ENCODE measurements at places on chromosomes 5 and 9.

DNA sequence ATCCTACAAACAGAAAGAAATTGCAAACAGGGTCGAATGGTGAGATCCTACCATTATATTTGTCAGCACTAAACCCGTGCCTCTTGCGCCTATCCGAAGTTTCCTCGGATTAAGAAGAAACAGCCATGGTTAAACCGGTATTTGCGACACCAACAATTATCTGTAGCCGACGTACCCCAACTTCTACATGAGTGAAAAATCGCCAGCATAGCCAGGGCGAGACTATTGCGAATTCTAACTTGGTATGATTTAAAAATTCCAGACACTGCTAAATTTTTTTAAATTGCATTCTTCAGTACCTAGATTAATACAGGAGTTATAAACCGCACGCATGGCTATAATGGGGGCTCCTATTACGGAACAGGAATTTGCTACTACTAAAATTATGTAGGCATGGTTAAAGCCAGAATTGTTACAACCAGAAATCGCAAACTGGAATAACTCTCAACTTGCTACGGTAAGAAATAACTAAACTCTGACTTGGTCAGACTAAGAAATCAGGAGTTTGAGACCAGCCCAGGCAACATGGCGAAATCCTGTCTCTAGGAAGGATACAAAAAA lies 25.3 kb upstream of the ANXA2R start:
- DNase-seq: no peak

DNA sequence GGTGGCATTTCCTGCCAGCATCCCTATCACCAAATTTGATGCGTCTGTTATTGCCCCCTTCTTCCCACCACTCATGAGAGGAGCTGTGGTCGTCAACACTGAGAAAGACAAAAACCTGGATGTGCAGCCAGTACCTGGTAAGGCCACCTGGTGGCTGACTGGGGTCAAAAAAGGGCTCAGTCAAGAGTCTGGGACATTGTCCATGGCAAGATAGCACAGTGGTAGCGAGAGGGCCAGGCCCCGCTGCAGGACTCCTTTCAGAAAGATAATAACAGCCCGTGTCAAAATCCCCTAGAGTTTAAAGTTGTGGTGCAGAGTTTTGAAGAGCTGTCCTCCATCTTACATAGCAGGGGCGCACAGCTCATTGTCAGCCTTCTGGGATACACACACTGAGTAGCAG lies 40.8 kb downstream of the CSF1R start:
- DNase-seq: no peak

DNA sequence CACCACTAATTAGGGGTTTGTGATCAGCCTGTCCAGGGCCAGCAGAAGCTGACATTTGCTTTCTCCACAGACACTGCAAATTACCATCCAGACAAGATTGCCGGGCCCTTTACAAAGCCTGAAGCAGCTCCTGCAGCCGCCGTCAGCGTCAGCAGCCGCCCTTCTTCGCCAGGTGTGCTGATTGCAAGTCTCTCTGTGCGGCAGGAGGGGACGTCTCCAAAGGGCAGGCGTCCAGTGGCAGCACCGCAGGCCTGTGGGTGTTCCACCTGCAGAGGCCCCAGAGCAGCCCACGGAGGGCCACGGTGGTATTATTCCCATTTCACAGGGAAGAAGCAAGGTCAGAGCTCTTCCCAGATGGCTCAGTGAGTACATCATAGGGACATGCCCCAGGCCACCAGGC lies 108.0 kb upstream of the PPP1R26 start:
- DNase-seq: no peak

- DNase-seq: no peak
These were observed 260.7 kb downstream of the CHSY3 start for GRCh38 chr5:130164966-130165365.

GRCh38 chr9:119639287-119639955 lies 270.2 kb upstream of the BRINP1 start:
- DNase-seq: peak; percentile 17

DNA sequence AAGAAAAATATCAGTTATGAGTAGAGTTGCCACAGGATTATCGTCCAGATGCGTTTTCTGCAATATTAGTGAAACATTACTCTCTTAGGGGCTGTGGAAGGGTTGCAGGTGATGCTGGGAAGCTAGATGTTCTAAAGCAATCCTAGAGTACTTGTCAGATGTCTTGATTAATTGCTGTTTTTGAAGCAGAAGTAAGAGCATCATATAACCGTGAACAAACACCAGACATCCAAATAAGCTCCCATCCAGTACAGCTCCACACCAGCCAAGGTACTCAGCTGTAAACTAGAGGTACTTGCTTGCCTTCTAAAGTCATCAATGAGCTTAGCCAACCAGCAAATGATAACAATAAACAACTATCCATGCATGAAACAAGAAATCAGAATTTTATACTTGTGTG lies 131.1 kb downstream of the ST8SIA4 start:
- DNase-seq: no peak

- no peak for DNase-seq
These were observed 195.7 kb downstream of the NR3C1 start for GRCh38 chr5:143207563-143208364.

DNA sequence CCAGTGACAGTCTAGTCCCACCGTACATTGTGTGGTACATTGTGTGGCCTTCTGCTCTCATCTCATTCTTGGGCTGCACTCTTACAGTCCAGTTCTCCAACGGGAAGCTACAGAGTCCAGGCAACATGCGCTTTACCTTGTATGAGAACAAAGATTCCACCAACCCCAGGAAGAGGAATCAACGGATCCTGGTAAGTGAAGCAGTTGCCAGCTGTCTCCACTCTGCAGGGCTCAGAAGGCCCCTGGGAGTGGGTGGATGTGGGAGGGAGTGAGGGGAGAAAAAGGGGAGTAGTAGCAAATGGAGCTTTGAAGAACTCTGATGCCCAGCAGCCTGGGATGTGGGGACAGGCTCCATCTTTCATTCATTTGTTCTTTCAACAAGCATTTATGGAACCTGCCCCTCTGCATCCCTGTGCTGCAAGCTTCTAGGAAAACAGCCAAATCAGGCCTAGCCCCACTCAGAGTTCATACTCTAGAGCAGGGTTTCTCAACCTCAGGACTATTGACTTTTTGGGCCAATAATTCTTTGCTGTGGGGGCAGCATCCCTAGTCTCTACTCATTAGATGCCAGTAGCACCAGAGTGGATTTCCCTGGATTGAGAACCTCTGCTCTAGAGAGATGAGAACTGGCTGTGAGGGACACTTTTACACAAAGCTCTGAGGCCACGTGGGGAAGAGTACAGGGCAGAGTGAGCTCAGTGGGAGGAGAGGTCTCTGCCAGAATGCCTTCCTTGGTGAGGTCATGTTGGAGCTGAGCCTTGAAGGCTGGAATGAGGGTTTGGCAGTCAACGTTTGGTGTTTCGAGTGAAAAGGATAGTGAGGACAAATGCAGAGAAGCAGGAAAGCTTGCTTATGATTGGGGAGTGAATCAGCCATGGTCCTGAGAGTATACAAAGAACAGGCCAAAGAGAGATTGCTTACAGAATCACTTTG lies 1.1 kb downstream of the POLR1E start:
- peak; percentile 67 for DNase-seq

DNA sequence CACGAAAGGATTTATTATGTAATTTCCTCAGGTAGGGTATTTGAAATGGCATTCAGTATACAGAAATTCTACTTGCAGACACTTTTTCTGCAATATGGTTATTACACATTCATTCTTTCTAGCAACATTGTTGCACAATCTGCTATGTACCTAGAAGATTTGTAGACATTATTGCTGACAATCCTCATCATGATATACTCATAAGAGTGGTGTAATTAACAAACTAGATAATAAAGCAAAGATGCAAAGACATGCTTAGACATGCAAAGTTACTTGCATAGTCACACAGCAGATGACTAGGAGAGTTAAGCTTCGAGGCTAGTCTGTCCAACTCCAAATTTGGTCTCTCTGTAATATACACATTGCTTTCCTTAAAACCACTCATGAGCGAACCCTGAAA lies 317.1 kb downstream of the ASTN2 start:
- no peak for DNase-seq

DNA sequence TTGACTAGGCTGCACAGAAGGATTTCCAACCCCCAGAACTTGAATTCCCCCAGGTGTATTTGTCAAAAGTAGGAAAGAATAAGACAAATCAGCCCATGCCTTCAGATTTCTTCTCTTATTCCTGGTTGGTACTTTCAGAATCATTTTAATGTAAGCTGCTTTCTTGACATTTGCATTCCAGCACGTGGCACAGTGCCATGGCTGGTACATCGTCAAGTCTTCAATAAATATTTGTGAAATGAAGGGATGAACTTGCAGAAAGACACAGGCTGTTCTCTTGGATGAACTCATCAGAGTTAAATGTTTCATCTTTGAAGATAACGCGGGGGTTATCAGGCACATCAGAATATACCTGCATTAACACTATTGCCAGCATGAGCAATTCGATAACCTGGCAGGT lies 14.5 kb downstream of the KCNIP1 start:
- no peak for DNase-seq

DNA sequence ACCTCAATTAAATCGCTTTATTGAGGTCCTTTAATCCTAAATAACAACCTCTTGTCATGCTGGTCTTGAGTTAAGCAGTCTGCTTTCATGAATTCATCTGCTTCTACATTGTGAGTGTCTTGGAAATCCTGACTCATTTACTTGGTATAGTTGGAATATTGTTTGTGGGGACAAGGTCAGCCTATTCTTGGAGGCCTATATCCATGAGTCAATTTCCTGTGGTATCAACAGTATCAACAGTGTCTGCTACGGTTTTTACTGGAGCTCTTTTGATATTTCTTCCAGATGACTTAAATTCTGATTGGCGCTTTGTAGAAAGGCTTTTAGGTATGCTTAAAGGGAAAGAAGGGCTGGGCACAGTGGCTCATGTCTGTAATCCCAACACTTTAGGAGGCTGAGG lies 71.2 kb upstream of the PARP8 start:
- peak; percentile 36 for DNase-seq

DNA sequence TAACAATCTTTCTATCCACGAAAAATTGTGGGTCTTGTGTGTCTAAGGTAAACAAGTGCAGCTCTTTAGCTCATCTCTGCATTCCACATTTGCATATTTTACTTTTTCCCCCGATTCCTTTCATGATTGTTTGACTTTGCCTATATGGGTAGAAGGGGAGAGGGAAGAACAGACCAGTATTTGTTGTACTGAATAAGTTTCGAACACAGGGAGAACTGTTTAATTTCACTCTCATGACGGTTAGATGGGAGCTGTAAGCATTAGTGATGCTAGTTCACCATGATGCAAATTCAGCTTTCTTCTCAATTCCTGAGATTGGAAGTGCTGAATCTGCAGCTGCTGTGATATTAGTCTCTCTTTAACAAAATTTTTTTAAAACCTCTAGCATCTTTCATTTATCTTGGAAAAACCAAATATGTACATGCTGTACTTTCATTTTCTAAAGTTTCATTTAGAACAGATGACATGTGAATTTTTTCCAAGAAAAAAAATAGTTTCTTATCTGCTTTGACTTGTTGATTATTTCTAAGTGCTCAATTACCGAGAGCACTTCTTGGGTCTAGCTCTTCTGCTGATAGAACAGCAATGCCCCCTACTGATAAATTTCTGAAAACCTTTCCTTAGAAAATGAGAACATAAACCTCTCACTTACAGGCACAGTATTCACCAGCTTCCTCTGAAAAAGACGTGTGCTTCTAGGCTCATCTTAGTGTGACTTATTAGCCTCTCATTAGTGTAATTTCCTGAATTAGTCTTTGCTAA lies 149.5 kb downstream of the BAAT start:
- DNase-seq: peak; percentile 50

DNA sequence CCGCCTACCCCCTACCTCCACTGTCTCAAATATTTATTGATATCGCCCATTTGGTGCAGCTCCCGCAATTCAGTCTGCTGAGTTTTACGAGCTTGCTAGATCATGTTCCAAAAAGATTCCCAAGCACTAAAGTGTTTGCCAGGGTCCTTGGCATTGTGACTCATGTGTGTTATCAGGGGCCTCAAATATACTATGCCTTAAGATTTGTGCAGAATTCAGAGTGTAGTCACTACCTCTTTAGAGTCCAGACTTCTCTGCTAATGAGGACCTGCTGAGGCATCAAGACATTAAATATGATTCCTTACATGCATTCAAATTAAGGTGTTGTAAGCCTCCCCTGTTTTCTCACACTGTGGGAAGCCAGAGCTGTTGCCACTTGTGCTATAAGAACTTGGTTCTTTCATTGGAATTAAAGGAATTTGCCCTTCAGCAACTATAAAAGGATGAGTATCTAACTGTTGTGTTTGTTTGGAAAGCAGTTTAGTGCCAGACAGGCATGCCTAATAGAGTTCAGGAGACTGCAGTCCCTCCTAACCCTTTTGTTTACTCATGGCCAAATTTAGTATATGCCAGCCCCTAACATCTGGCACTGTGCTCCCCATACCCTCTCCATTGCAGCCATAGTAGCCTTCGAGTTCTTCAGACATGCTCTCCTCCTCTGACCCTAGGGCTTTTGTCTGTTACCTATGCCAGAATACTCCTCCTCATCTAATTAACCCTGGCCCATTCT lies 316.4 kb downstream of the NR3C1 start:
- DNase-seq: no peak

- no peak for DNase-seq
These were observed 58.1 kb downstream of the ANGPTL2 start for GRCh38 chr9:127064335-127064734.
